Activated CD4-positive, CD25-positive, alpha-beta regulatory T cell (primary cell): ENCODE measurements at places on chromosomes 6 and 20.

GRCh38 chr6:127026247-127026646 is 92.2 kb upstream of the RSPO3 start:
- no peak for DNase-seq

- DNase-seq = no peak
Measured at GRCh38 chr6:51398064-51398705, 579.5 kb downstream of the TFAP2B start.

- DNase-seq = no peak
Measured at GRCh38 chr6:113626475-113626874, 230.7 kb upstream of the MARCKS start.

GRCh38 chr6:2141644-2142290 is 103.6 kb downstream of the GMDS start:
- no peak for DNase-seq

DNA sequence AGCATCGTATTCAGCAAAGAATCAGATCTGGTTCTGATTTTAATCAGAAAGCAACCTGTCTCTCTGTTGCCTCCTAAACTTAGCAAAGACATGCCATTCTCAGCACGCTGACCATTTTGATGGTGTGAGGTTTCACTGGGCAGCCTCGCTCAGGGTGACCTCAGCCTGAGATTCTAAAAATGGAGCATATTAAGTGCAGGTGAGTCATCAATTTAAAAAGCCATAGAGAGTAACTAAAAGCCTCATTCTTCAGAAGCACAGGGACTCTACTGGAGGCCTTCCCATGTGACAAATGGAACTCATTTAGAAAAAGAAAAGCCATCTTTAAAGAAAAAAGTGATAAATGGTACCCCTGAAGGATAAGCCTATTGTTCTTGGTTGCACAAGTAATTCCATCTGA is 91.3 kb downstream of the FILIP1 start:
- no peak for DNase-seq

DNA sequence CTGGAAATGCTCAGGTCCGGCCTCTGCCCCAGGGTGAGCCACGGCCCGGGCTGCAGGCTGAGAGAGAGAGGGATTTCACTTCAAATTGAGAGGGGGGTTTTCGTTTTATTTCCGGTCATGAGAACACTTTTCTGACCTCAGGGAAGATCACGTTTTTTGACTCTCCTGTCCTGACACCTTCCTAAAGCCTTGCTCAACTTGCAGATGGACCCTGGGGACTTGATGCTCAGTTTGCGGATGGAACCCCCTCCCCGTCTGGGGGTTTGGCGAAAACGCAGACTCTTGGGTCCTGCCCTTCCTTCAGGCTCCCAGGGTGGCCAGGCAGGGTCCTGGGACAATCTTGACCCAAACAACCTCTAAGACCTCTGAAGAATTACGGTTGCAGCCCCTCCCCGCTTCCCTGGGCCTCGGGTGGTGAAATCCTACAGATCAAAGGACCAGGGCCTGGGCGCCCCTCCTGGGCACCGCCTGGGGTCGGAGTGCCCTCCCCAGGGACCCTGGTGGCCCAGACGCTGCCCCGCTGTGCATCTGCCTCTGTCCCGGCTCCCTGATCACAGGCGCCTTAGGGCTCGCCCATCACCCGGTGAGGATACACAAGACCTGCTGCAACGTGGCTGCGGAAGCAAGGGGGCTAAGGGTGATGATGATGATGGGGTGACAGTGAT is 148.2 kb downstream of the ERMARD start:
- DNase-seq = no peak

GRCh38 chr6:4185419-4185818 is 50.0 kb upstream of the ECI2 start:
- DNase-seq = no peak

- DNase-seq = no peak
Measured at GRCh38 chr20:25256226-25256859, 8.5 kb downstream of the PYGB start.
